NCI-H1694 (cell line): ENCODE measurements at places on chromosomes 2 and 18.

DNA sequence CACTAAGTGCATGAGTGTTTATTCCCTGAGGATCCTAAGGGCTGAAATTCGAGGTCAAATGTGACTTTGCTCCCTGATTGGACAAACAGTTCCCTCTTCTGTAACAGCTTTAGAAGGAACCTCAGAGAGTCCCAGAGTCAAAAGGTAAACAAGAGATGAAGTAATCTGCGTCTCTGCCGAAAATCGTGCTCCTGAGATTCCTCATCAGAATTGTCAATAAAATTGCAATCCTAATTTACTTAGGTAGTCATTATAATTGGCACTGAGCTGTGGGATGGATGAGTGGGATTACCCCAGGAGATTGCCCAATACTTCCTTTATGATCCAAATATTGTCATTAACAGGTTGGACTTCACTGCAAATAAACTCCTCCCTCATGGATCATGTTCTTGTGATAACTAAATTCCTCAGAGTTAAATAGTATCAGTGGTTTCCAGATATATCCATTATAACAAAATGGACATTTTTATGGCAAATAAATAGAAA lies 907 bp upstream of the SUCLG1 start:
- no peak for DNase-seq

DNA sequence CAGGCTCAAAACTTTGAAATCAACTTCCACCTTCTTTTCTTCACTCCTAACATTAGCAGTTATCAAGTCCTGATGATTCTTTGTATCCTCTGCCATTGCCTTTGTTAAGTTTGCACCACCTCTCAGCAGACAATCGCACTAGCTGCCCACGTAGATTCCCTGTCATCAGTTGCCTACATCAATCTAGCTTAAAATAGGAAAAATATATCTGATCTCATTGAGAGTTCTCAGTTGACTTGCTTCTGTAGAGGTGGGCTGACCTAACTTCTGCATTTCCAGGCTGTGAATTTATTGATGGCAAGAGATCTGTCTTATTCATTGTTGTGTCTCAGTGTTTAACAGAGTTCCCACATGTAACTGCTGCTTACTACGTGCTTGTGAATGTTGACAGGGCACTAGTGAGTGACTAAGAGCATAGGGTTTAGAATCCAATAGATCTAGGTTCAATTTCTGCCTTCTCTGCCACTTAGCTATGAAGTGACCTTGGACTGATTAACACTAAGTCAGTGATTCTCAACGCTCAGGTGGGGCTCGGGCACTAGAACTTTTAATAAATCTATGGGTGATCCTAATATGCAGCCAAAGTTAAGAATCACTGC lies 3.7 kb upstream of the INSIG2 start:
- DNase-seq: no peak

DNA sequence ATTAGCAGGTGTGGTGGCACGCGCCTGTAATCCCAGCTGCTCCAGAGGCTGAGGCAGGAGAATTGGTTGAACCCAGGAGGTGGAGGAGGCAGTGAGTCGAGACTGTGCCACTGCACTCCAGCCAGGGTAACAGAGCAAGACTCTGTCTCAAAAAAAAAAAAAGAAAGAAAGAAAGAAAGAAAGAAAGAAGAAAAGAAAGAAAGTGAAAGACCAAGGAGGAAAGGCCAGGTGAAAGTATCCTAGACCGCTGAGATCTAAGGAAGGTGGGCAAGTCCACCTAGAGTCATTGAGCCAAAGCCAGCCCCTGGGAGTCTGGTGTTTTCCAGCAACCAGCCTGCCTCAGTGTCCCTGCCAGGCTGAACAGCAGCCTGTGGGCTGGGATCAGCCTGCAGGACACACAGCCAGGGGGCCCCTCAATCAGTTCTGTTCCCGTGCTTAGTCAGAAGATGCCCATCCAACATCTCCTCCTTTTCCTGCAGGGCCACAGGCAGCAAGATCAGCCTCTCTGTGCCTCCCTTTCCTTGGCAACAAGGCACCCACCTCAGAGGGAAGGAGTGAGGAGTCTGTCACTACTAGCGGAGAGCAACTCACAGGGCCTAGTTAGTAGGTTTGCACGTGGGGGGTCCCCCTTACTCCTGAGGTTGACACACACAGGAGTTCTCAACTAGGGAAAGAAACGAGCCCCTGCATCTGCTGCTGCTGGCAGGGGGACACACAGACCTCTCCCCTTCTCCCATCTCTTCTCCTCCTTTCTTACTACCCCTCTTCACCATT lies 64.1 kb downstream of the SMAD7 start:
- no peak for DNase-seq

- peak; percentile 65 for DNase-seq
Measured at GRCh38 chr2:141187075-141187439, 943.8 kb downstream of the LRP1B start.

DNA sequence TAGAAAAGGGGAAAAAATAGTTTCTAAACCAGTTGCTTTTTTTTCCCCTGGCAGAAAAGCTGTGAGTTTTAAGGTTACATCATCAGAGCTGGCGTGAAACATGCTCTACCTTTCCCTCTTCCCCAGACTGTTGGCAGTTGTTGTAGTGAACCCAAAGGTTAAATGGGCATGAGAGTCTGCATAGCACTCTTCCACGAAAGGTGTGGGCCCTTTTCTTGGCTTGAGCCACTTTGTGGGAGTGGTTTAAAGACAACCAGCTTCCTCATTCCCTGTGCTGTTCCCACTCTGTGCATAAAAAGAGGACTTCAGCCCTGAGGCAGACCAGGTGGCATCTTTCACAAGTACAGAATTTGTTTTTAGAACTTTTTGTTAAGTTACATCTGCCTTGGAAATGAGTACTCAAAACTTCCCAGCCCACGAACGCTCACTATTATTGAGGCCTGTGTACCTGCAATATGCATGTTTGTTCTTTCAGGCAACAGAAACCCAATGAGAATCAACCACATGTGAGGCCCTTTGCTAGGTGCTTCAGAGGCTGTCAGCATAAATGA lies 243.8 kb downstream of the BABAM2 start:
- DNase-seq: no peak
